ENCODE measurements at places on chromosomes 1 and 21. TPM values are rescaled to one million over a fixed set of nuclear protein-coding genes. Genes with fewer than 3 reads are reported as not detected.

DNA sequence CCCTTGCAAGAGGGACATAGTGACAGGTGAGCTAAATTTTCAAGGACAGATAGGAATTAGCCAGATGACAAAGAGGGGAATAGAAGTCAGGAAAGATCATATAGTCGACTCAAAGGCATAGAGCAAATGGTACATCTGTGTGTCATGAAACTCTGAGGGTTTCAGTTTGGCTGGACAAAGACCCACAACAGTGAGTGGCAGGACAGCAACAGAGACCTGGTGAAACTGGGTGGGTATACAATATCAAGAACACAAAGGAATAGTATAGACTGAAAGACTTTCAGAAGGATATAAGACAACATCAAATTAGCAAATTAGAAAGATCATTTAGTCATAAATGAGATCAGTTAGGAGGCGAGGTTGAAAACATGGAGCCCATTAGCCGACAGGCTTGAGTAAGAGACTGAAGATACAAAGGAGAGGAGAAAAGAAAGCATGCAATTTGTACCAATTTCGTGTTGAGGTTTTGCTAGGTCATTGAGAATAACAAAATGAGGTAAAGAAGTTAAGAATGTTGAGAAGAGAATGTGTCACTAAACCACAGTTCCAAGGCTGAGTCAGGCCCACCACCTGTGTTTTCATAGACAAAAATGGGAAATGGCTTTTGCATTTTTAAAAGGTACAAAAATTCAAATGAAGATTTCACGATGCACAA is 213.8 kb downstream of the HHIPL2 start:
- no peaks in the 10 kb centered on the region for H3K27me3 ChIP-seq
- DNase-seq = no peak
- H3K4me3 ChIP-seq = no peak overlapping the region

DNA sequence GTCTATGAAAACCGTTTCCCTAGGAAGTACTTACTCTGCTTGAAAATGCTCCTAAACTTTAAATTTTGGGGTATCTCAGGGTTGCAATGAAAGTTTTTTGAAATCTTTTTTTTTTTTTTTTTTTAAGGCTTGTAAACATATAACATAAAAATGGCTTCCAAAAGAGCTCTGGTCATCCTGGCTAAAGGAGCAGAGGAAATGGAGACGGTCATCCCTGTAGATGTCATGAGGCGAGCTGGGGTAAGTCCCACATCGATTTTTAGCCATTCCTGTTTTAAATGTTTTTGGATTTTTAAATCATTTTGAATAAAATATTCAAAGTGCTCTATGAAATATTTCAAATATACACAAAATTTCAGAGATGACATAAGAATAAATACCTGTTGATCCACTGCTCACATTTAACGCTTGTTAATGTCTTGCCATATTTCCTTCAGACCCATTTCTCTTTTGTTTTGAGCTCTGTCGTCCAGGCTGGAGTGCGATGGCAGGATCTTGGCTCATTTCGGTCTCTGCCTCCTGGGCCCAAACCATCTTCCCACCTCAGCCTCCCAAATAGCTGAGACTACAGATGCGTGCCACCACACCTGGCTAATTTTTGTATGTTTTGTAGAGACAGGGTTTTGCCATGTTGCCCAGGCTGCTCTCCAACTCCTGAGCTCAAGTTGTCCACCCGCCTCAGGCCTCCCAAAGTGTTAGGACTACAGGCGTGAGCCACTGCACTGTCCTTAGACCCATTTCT is 1.3 kb downstream of the PARK7 start:
- DNase-seq = no peak

- H3K27ac ChIP-seq = no peak overlapping the region
- H3K36me3 ChIP-seq = no peaks in the 10 kb centered on the region
- no peaks in the 10 kb centered on the region for H3K27me3 ChIP-seq
- no peak overlapping the region for H3K4me3 ChIP-seq
These were observed 23.5 kb downstream of the GPR157 start for GRCh38 chr1:9105336-9105867.

GRCh38 chr1:182884872-182885271 is 45.7 kb downstream of the DHX9 start:
- H3K27ac ChIP-seq = no peak overlapping the region
- no peak for DNase-seq
- H3K4me3 ChIP-seq = no peak overlapping the region
- H3K4me1 ChIP-seq = no peaks in the 10 kb centered on the region

Gene KRTAP11-1
- not detected for total RNA-seq

Gene LCE3D
- not detected for total RNA-seq

Gene TTC22
- total RNA-seq = 0.83 TPM
